ENCODE measurements at places on chromosomes 6 and 20. TPM values are rescaled to one million over a fixed set of nuclear protein-coding genes. Genes with fewer than 3 reads are reported as not detected.
A peak's percentile ranks its signal among the peaks of the same experiment; 100 is the strongest.

DNA sequence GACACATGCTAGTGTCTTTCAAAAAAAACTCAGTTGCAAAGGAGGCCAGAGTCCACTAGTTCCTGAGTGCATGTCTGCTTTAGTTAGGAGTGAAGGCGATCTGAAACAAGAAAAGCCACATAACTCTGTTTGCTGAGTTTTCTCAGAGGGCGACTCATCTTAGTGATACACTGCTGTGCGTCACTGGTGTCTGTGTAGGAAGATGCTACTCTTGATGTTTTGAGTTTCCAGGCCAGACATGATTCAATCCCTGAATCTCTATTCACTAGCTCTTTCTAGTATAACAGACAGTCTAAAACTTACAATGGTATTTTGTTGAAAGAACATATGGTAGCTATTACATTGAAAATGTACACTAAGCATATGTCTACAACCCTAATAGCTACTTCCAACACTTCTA is 60.9 kb downstream of the GFRAL start:
- no peaks in the 10 kb centered on the region for H3K4me1 ChIP-seq
- H3K27ac ChIP-seq, result no peak overlapping the region
- no peaks in the 10 kb centered on the region for H3K27me3 ChIP-seq

GRCh38 chr6:138593124-138593877 is 94.0 kb upstream of the NHSL1 start:
- no peaks in the 10 kb centered on the region for H3K27me3 ChIP-seq
- peak overlapping the region; percentile 5 for H3K4me3 ChIP-seq
- DNase-seq, result no peak
- no peaks in the 10 kb centered on the region for H3K36me3 ChIP-seq
- H3K4me1 ChIP-seq, result peaks cover 37% of the 10 kb centered on the region

- H3K36me3 ChIP-seq, result no peaks in the 10 kb centered on the region
- no peak for DNase-seq
- H3K27me3 ChIP-seq, result no peaks in the 10 kb centered on the region
- no peak overlapping the region for H3K4me3 ChIP-seq
- H3K4me1 ChIP-seq, result peaks cover 2% of the 10 kb centered on the region
Measured at GRCh38 chr6:123745895-123746294, 57.8 kb upstream of the NKAIN2 start.

COL11A2 gene
- total RNA-seq, result 1.3 TPM

DNA sequence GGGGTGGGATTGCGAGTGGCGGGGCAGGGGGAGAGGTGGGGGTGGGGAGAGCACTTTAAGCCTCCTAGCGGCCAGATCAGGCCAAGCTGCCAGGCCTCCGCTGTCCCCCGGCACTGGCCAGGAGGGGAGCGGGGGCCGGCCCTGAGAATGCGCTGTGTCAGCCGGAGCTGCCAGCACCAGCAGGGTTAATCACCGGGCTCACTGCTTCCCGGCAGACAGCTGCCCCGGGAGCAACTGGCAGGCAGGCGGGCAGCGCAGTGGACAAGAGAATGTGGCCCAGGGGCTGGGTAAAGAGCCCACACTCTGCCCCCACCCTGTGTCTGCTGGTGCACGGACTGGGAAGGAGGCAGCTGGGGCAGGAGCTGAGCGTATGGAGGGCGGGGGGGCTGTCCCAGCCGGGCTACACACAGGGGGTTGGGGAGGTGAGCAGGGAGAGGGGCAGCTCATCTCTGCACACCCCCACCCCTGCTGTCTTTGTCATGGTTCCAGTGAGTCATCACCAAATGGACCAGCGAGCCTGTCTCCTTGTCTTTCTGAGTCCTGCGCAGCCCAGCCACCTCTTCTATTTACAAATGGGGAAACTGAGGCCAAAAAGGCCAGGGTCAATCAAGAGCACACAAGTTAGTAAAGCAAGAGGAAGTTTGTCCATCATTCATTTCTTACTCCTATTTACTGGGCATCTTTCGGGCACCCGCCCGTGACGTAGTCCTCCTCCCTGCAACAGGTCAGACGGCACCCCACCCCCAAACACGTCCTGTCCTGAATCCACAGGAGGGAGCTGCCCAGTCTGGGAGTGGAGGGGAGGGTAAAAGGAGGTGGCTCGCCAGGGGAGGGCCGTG is 2.1 kb upstream of the LAMA5 start:
- H3K27me3 ChIP-seq, result no peaks in the 10 kb centered on the region
- H3K4me3 ChIP-seq, result peak overlapping the region; percentile 98
- no peak for DNase-seq

GRCh38 chr6:2448826-2449571 is 203.6 kb upstream of the GMDS start:
- no peaks in the 10 kb centered on the region for H3K27me3 ChIP-seq
- peaks cover 4% of the 10 kb centered on the region for H3K36me3 ChIP-seq
- no peak for DNase-seq
- no peak overlapping the region for H3K27ac ChIP-seq

AGPAT1 gene
- total RNA-seq, result 43.0 TPM

GRCh38 chr6:47709160-47709559 is 10.8 kb downstream of the ADGRF4 start:
- no peak overlapping the region for H3K27ac ChIP-seq
- no peaks in the 10 kb centered on the region for H3K4me1 ChIP-seq
- no peak for DNase-seq
- no peak overlapping the region for H3K4me3 ChIP-seq
- H3K27me3 ChIP-seq, result no peaks in the 10 kb centered on the region
- H3K36me3 ChIP-seq, result no peaks in the 10 kb centered on the region

DNA sequence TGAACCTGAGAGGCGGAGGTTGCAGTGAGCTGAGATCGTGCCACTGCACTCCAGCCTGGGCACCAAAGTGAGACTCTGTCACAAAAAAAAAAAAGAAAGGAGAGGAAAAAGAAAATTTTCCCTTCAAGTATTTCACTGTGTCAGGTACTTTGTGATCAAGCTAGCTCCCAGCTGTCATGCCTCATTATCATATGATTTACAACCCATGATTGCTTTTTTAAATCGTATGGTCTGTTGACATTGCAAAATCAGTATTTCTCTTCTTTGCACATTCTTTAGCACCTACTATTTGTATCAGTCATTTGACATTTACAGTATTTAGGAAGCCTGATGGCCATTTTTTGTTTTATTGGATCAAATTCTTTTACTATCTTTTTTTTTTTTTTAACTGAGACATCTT is 22.4 kb downstream of the SASH1 start:
- H3K27ac ChIP-seq, result peak overlapping the region; percentile 92
- H3K4me1 ChIP-seq, result peaks cover 93% of the 10 kb centered on the region
- H3K36me3 ChIP-seq, result no peaks in the 10 kb centered on the region
- no peak for DNase-seq
- no peak overlapping the region for H3K4me3 ChIP-seq
- no peaks in the 10 kb centered on the region for H3K27me3 ChIP-seq

GRCh38 chr20:53778041-53778516 is 184.4 kb upstream of the ZNF217 start:
- peak; percentile 19 for DNase-seq
- H3K27me3 ChIP-seq, result no peaks in the 10 kb centered on the region
- H3K4me1 ChIP-seq, result no peaks in the 10 kb centered on the region
- no peak overlapping the region for H3K27ac ChIP-seq
- no peaks in the 10 kb centered on the region for H3K36me3 ChIP-seq
- H3K4me3 ChIP-seq, result no peak overlapping the region
